ENCODE measurements at places on chromosomes 3 and 15. TPM values are rescaled to one million over a fixed set of nuclear protein-coding genes. Genes with fewer than 3 reads are reported as not detected.

PPP1R14D gene
- not detected for total RNA-seq

CPN2 gene
- total RNA-seq = not detected

GRCh38 chr3:89447243-89447642 lies 339.8 kb downstream of the EPHA3 start:
- no peak for DNase-seq

- DNase-seq = no peak
Observed at GRCh38 chr15:65134538-65134937, 930 bp upstream of the PDCD7 start.

Measured in OCI-LY7 (cell line).